ENCODE measurements at places on chromosomes 2 and 18.

GRCh38 chr2:7428454-7429204, 511.4 kb downstream of the RNF144A start:
- no peak for DNase-seq

GRCh38 chr18:33316146-33316587, 124.4 kb downstream of the CCDC178 start:
- no peak for DNase-seq

DNA sequence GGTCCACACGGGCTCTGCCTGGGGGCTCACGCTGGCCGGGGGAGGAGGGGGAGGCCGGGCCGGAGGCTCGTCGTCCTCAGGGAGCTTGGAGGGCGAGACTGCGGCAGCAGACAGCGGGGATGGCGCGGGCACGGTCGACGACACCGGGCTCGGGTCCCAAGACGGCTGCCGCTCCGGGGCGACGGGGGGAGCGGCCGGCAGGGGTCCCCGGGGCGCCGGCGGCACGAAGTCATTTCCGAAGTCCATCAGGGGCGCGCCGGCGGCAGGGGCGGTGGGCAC, 491 bp downstream of the RTN4 start:
- no peak for DNase-seq

- DNase-seq: no peak
These were observed 91.6 kb downstream of the PTPRM start for GRCh38 chr18:7658701-7659100.

- no peak for DNase-seq
These were observed 89.1 kb upstream of the NOSTRIN start for GRCh38 chr2:168713325-168713724.

GRCh38 chr2:134083548-134083947, 170.3 kb upstream of the MGAT5 start:
- no peak for DNase-seq

GRCh38 chr18:25057491-25058050, 294.4 kb downstream of the ZNF521 start:
- no peak for DNase-seq

DNA sequence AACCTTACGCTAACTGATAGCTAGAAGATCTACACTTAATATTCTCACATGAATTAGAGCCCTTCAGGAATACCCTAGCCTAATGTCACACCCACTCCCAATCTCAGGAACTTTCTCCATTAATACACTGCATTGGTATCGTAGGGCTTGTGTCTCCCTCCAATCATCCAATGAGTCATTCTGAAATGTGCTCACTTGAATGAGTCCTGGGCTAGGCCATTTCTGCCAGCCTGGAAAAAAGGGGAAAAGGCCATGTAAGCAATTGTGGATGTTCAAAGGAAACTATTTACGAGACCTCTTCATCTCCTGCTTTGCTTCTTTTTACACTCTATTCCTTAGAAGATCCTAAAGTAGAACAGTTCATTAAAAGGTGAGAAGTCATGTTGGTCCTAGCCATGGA, 18.8 kb downstream of the ZEB2 start:
- DNase-seq: no peak

DNA sequence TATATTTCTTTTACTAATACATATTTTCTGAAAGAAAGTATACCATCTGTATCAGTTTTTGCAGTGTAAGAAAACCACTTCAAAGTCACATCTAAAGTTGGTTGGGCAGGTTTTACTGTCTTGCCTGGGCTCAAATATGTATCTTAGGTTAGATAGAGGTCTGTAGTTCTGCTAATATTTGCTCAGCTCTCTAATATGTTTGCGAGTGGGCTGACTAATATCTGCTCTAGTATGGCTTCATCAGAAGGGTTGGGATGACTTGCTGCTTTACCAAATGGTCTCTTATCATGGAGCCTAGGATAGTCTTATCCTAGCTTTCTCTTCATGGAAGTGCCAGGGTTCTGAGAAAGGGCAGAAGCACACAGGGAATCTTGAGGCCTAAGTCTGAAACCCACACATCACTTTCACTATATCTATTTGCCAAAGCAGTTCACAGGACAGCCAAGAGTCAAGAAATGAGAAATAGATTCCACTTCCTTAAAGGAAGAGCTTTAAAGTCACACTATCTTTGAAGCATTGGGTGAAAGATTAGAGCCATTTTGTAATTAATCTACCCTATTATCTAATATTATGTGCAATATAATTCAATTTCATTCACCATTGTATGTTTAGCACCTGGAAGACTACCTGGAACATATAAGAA, 610.0 kb downstream of the KCNJ3 start:
- DNase-seq: no peak

DNA sequence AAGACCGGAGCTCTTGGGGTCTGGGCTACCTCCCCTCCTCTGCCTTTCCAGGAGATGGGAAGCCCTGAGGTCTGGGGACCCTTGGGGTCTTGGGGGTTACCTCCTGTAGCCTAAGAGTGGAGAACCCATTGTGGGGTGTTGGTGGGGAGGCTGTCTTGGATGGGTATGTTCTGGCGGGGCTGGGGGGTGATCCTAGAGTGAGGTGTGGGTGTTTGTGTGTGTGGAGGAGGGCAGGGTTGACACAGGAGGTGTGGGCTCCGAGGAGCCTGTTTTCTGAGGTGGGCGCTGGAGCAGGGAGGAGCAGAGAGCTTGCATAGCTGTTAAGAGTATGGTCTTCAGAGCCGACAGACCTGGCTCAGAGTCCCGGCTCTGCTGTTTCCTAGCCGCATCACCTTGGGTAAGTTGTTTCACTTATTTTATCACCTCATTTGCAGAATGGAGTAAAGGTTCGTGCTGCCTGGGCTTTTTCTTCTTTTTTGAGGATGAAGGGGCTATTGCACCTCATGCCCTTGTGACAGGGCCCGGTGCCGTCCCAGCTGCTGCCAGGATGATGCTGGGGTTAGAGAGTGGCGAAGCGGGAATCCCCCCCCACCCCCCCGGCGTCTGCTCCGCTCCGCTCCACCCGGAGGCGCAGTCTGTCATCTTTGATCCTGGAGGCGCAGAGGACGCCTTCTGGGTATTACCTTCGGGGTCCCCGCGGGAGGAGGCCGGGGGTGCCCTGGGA, 17.2 kb downstream of the TET3 start:
- DNase-seq: no peak

DNA sequence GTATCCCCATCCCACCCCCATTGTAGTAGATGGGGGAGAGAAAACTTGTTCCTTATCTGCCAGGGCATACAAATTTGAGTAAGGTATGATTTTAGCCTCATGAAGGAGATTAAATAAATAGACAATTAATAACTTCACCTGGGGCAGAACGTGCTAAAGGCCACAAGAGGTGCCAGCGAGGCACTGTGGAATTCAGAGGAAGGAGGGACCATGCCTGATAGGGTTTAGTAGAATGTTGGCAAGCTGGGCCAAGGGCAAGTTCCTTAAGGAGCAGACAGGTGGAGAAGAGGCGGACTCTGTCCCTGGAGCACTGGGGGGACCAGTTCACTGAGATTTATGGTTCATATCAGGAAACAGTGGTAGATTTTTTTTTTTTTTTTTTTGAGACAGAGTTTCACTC, 22.5 kb downstream of the STAMBP start:
- no peak for DNase-seq

GRCh38 chr18:26812462-26812861, 53.0 kb downstream of the AQP4 start:
- no peak for DNase-seq

DNA sequence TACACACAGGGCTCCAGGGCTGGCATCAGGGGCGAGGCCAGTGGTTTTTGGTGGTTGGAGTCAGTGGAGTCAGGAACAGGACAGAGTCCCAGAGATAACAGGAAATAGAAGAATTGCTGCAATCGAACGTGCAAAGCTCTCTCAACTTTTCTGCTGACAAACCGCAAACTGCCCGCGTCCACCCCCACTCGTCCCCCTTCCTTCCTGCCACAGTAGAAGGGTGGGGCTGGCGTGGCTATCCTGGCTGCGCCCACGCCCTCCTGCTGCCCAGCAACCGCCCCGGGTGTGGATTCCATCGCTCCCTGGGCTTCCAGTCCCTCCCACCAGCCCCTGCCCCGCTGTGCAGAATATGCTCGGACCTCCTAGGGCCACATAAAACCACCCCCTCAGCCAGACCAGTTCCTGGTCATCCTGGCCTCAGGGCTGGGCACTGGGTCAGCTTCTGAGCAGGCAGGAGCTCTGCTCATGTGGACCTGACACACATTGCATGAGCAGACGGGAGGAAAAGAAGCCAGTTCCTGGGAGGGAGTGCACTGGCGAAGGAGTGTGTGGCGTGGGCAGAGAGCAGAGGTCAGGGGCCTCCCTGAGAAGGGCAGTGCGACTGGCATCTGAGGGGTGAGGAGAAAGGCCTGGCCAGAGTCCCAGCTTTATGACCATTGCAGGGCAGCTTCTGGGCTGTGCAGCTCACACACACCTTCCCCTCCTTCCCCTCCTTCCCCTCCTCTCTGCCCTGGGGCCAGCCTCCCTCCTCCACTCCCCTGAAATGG, 85.4 kb upstream of the ATG16L1 start:
- no peak for DNase-seq

- DNase-seq: no peak
These were observed 70.3 kb downstream of the CERKL start for GRCh38 chr2:181586569-181587081.

- no peak for DNase-seq
These were observed 27.8 kb downstream of the CRACDL start for GRCh38 chr2:98907966-98908905.

DNA sequence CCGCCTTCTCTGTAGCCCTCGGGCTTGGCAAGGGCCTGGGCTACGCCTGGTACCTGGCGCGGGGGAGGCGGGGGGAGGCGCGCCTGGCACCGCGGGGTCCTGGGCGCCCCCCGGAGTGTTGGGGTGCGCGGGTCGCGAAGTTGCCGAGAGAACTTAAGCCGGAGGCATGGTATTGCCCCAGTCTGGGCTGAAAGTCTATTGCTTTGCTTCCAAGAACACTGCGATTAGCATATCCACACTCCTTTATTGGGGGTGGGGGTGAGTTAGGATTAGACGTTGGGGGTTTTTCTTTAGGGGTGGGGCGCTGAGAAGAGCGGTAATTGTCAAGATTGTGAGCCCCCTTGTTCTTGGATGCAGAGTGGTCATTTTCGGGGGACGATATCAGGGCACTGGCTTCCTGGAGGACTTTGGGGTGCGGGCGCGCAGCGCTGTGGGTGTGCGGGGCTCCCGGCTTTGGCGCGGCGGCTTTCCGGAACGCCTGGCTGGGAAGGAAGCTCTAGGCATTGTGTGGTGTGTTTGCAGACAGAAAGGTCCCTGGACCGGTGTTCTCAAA, 798 bp downstream of the TANC1 start:
- no peak for DNase-seq

DNA sequence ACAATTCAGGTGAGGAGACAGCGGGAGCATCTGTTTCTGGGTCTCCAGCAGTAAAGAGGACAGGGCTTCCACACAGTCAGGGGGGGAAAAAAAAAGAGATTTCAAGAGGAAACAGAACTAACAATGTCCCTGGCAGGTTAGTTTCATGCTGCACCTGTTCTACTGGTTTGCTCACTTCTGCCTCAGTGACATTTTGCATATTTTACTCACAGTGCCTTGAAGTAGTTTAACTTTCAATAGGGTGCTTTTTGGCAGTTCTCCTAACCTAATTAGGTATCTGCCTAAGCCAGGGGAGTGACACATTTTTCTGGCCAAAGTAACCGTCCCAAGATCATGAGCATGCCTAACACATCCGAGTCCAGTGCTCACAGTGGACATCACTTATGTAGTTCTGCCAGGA, 109.0 kb upstream of the ALK start:
- DNase-seq: no peak

All from putamen (tissue), 1 donor.